Aortic smooth muscle cell (primary cell): ENCODE measurements at places on chromosomes 13 and 19. TPM values are rescaled to one million over a fixed set of nuclear protein-coding genes. Genes with fewer than 3 reads are reported as not detected.

CADM4 gene
- total RNA-seq: 0.68 and 1.1 TPM in 2 replicates

BRME1 gene
- total RNA-seq: 0.87 and 1.2 TPM in 2 replicates

KANK3 gene
- 0.44 and 0.53 TPM in 2 replicates for total RNA-seq

KLK14 gene
- total RNA-seq: not detected in 2 replicates

SIGLEC5 gene
- not detected in 2 replicates for total RNA-seq
